ENCODE measurements at places on chromosomes 2 and 18.

- no peak for DNase-seq
These were observed 38.0 kb downstream of the ACKR3 start for GRCh38 chr2:236607471-236608187.

GRCh38 chr2:240645801-240646175 lies 20.5 kb downstream of the GPR35 start:
- no peak for DNase-seq

DNA sequence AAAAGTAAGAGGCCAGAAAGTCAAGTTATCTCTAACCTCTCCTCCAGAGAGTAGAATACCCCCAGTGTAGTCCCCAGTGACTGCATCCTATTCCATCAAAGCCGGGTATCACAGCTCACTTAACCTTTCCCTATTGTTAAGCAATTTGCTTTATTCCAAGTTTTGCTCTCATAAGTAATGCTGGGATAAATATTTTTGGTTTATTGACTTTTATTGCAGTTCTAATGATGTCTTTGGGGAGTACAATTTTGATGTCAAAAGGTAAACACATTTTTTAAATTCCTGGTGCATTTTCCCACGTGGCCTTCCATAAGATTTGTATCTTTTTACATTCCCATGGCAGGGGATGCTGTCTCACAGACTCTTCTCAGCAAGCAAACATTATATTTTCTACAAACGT lies 43.3 kb downstream of the CMPK2 start:
- no peak for DNase-seq

- no peak for DNase-seq
These were observed 2.0 kb upstream of the CAPN10 start for GRCh38 chr2:240584486-240585031.

DNA sequence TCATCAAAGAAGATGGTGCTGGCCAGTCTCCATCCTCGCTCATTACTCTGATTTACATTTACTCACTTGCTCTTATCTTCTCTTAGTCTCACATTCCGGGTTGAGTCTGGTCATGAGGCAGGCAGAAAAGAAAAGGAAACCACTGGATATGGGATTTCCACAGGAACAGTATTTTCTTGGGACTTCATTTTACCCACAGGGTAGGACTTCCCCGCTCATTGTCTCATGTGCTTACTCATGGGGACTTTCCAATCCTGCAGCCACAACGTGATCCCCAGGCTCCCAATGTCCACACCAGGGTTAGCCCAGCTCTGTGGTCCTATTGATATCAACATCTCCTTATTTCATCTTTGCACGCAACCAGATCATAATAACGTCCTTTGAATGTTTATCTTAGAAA lies 373.8 kb downstream of the TMEM182 start:
- no peak for DNase-seq

GRCh38 chr2:38386377-38386776 lies 9.3 kb upstream of the ATL2 start:
- DNase-seq: no peak

DNA sequence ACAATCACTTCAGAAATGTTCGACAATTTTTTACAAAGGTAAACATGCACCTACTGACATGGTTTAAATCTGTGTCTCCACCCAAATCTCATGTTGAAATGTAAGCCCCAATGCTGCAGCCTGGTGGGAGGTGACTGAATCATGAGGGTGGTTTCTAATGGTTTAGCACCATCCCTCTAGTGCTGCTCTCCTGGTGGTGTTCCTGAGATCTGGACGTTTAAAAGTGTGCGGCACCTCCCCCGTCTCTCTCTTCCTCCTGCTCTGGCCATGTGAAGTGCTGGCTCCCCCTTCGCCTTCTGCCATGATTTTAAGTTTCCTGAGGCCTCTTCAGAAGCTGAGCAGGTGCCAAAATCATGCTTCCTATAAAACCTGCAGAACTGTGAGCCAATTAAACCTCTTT lies 28.3 kb downstream of the MAP3K2 start:
- no peak for DNase-seq

DNA sequence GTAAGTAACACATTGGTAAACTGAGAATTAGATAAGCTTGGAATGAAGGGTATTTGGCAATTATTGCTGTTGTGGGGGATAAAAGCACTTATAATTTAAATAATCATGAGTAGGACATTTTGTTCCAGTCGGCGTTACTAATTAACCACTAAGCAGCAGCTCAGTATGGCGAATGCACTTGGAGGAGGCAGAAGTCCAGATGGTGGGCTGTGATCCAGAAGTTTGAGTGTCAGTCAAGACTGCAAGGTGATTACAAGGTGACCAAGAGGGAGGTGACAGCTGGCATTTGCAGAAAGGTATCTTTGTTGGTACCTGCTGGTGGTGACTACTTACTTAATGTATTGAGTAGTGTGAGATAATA lies 643.6 kb upstream of the FAM98A start:
- no peak for DNase-seq

Measured in effector CD4-positive, alpha-beta T cell (primary cell).